ENCODE measurements at places on chromosomes 2 and 18. TPM values are rescaled to one million over a fixed set of nuclear protein-coding genes. Genes with fewer than 3 reads are reported as not detected.

The ANKRD53 gene
- total RNA-seq = not detected

The CRYGD gene
- not detected for total RNA-seq

GRCh38 chr2:27520316-27520715, 23.7 kb downstream of the GCKR start:
- DNase-seq = no peak

GRCh38 chr2:140905083-140905781, 1225.6 kb downstream of the LRP1B start:
- no peak for DNase-seq

- no peak for DNase-seq
These were observed 33.4 kb upstream of the VPS54 start for GRCh38 chr2:64052463-64053241.

Measured in A172 (cell line).